Vein endothelial cell (primary cell): ENCODE measurements at places on chromosomes 3 and 15. TPM values are rescaled to one million over a fixed set of nuclear protein-coding genes. Genes with fewer than 3 reads are reported as not detected.

Gene MEX3B
- 13.1 and 16.3 TPM in 2 replicates for total RNA-seq

Gene COX5A
- 64.3 and 68.1 TPM in 2 replicates for total RNA-seq

Gene MTHFS
- total RNA-seq: 10.1 and 10.2 TPM in 2 replicates

Gene ROPN1
- total RNA-seq: not detected in 2 replicates

Gene MST1R
- 0.29 and 0.33 TPM in 2 replicates for total RNA-seq

Gene WNT5A
- total RNA-seq: 2.3 and 3.0 TPM in 2 replicates

Gene EOMES
- 0.10 TPM in 1 of 2 replicates, not detected in the other for total RNA-seq

Gene GOLGA8B
- 23.5 and 23.6 TPM in 2 replicates for total RNA-seq

Gene SPTBN5
- total RNA-seq: 3.9 and 15.2 TPM in 2 replicates

Gene SEMA3B
- total RNA-seq: 0.65 and 1.1 TPM in 2 replicates

Gene MTMR10
- 47.9 and 72.2 TPM in 2 replicates for total RNA-seq

Gene AADAC
- total RNA-seq: 0.33 and 0.86 TPM in 2 replicates

Gene SEMA5B
- under 0.01 TPM in 1 of 2 replicates, not detected in the other for total RNA-seq

Gene DNAJA4
- 3.6 and 3.7 TPM in 2 replicates for total RNA-seq

Gene RHCG
- not detected in 2 replicates for total RNA-seq

Gene GREM1
- total RNA-seq: 0.98 and 1.4 TPM in 2 replicates

Gene RETNLB
- not detected in 2 replicates for total RNA-seq

Gene GATM
- total RNA-seq: 0.65 and 1.2 TPM in 2 replicates

Gene ARGFX
- not detected in 2 replicates for total RNA-seq

Gene POTEB
- not detected in 2 replicates for total RNA-seq

Gene BNC1
- 3.5 and 5.2 TPM in 2 replicates for total RNA-seq

Gene SAMD7
- total RNA-seq: not detected in 2 replicates

Gene ECE2
- total RNA-seq: not detected in 2 replicates

Gene SAMMSON
- not detected in 2 replicates for total RNA-seq

Gene REC114
- total RNA-seq: not detected in 2 replicates

Gene PARP14
- 55.1 and 78.7 TPM in 2 replicates for total RNA-seq

Gene ANXA2
- total RNA-seq: 3,847 and 4,270 TPM in 2 replicates

Gene COL7A1
- total RNA-seq: under 0.01 and 0.19 TPM in 2 replicates

Gene CCDC33
- total RNA-seq: not detected in 2 replicates

Gene ADGRG7
- total RNA-seq: not detected in 2 replicates

Gene USP4
- total RNA-seq: 25.2 and 27.6 TPM in 2 replicates

Gene ACOX2
- total RNA-seq: 2.0 and 2.6 TPM in 2 replicates

Gene ETV5
- 46.7 and 55.9 TPM in 2 replicates for total RNA-seq

Gene IL17RB
- not detected in 2 replicates for total RNA-seq

Gene SEMA7A
- total RNA-seq: 0.76 and 2.6 TPM in 2 replicates

Gene POLR2H
- total RNA-seq: 78.7 and 87.9 TPM in 2 replicates

Gene VWA5B2
- total RNA-seq: under 0.01 and 0.10 TPM in 2 replicates

Gene FGD5
- total RNA-seq: 127 and 130 TPM in 2 replicates

Gene GOLGA8H
- total RNA-seq: 0.76 and 0.98 TPM in 2 replicates

Gene LXN
- 72.1 and 74.1 TPM in 2 replicates for total RNA-seq

Gene LTK
- 0.10 TPM in 1 of 2 replicates, not detected in the other for total RNA-seq

Gene PTX3
- total RNA-seq: 395 and 451 TPM in 2 replicates

Gene TF
- total RNA-seq: under 0.01 and 0.19 TPM in 2 replicates

Gene GXYLT2
- total RNA-seq: 1.1 and 2.3 TPM in 2 replicates

Gene ATP10A
- 0.19 TPM in 1 of 2 replicates, not detected in the other for total RNA-seq
